ENCODE measurements at places on chromosomes 1 and 21.

DNA sequence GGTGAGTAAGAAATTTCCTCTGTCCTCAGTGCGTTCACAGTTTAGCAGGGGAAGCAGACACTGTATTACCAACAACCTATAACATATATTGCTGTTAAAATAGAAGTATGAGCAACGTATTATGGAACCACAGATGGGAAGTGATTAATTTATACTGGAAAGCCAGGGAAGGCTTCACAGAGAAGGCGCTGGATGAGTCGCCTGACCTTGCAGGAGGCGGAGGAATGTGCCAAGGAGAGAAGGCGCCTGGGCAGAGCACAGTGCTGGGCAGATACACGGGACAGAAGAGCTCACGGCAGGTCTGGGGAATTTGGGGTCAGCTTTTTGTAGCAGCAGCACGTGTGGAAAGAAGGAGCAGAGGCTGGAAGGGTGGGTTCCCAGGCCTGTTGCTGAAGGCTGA, 116.3 kb downstream of the DHRS3 start:
- no peak for DNase-seq

DNA sequence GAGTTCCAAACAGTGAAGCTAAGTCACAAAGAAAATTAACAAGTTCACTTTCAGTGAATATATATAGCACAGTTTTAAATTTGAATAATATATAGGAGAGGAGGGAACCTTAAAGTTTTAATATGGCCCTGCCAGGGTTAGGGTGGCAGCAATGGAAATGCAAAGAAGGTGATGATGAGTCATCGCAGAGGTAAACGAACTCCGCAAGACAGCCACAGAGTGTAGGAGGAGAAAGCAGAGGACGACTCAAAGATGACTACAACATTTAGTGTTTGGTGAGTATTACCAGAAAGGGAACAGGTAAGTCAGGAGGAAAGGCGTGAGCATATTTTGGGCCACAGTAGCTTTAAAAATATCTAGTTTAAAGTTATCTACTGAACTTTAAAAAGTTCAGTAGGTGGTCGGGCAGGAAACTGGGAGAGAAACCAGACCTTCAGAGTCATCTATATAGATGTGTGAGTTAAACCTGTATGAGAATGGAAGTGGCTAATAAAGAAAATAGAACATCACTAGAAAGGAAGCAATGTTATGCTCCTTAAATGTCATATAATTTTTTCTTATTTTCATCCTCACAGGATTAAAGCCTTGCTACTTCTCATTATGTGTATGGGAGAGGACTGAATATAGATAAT, 75.7 kb downstream of the UCHL5 start:
- no peak for DNase-seq

DNA sequence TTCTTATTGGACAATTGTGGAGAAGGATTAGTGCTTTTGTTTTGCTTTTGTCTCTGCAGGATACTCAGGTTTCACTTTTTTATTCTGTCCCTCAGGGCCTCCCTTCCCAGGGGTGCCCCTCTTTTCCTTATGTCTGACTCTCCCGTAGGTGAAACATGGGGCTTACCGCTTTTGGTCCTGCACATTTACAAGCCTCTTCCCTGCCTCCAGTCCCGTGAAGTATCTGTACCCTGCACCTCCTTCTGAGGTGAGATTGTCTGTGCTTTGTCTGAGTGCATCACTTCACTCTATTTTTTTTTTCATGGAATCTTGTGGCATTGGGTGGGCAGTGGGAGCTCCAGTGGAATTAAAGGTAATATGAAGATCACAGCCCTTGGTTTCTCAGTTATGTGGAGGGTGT, 758.1 kb upstream of the TPTE start:
- DNase-seq: no peak

DNA sequence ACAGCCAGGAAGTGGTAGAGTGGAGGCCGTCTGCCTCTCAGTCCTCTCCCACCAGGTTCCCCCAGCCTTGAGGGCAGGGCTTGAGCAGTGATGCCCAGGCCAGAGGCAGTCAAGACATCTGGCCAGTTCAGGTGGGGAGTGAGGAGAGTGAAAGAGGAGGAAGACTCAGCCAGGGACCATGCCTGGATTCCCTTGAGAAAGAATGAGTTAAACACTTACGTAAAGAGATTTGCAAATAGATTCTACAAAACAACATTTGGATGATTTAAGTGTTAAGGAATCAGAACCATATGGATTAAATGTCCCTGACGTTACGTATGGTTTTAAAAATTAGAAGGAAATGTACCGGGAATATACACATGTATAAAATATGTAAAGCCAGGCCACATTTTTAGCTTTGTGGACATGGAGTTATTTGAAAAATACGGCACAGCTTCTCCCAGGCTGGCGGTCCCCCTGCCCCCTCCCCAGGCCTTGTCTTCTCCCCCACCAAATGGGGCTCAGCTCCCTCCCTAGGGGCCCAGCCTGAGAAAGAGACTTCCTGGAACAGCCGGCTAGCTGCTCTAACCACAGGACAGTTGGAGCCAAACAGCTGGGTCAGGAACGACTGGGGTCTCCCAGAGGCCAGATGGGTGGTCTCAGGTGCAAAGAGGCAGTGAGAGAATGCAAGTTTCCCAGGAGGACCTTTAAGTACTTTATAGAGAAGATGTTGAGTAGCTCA, 188.3 kb upstream of the EDN2 start:
- DNase-seq: no peak

DNA sequence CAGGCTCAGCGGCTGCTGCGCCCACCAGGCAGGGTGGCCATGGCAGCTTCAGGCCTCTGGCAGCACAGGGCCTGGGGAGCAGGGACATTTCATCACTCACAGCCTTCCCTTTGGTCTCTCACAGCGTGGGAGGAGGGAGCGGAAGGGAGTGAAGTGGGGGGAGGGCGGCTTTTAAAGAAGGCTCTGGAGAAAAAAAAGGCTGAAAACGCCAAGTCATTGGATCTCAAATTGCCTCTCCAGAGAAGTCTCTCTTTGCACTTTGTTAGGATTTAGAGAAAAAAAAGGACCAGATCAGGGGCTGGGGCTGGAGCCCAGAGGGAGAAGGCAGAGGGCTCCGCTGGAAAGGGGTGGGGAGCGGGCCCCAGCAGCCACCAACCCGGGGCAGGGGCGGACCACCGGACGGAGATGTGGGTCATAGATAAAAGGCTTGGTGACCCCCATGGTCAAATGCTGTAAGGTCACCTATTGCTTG, 209.9 kb downstream of the GRIK3 start:
- no peak for DNase-seq

GRCh38 chr1:219833214-219833815, 95.0 kb downstream of the SLC30A10 start:
- DNase-seq: no peak

- DNase-seq: no peak
Observed at GRCh38 chr1:165699577-165699976, 1.2 kb upstream of the ALDH9A1 start.

All from activated CD4-positive, CD25-positive, alpha-beta regulatory T cell treated with anti-CD3 and anti-CD28 coated beads, Interleukin-2, amount 50 U/mL, for 16 hours (primary cell).